B cell (primary cell): ENCODE measurements at places on chromosomes 7 and 10. TPM values are rescaled to one million over a fixed set of nuclear protein-coding genes. Genes with fewer than 3 reads are reported as not detected.

The SDK1 gene
- 0.66 and 2.0 TPM in 2 replicates for total RNA-seq

DNA sequence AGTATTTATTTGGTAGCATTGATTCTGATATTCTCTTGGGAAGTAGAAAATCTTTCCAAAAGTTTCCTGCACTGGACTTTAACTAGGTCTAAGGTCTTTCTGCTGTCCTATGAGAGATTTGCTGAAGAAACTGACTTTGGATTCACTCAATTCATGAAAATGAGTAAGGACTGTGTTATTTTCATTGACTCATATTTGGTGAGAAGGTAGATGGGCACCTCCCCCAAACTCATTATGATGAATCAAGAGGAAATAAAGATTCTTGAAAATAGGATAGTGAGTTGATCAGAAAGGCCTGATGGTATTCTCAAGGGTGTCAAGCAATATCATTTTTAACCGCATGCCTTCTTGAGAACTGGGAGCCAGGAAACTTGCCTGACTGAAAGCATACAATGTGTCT lies 110.3 kb downstream of the RNF133 start:
- H3K27me3 ChIP-seq = no peaks in the 10 kb centered on the region
- H3K4me3 ChIP-seq = no peak overlapping the region
- H3K4me1 ChIP-seq = no peaks in the 10 kb centered on the region
- no peaks in the 10 kb centered on the region for H3K36me3 ChIP-seq
- DNase-seq = no peak
- H3K27ac ChIP-seq = no peak overlapping the region

GRCh38 chr7:73356159-73356558 lies 28.2 kb downstream of the FKBP6 start:
- H3K27me3 ChIP-seq = peaks cover 11% of the 10 kb centered on the region
- no peak overlapping the region for H3K4me3 ChIP-seq
- no peaks in the 10 kb centered on the region for H3K36me3 ChIP-seq

DNA sequence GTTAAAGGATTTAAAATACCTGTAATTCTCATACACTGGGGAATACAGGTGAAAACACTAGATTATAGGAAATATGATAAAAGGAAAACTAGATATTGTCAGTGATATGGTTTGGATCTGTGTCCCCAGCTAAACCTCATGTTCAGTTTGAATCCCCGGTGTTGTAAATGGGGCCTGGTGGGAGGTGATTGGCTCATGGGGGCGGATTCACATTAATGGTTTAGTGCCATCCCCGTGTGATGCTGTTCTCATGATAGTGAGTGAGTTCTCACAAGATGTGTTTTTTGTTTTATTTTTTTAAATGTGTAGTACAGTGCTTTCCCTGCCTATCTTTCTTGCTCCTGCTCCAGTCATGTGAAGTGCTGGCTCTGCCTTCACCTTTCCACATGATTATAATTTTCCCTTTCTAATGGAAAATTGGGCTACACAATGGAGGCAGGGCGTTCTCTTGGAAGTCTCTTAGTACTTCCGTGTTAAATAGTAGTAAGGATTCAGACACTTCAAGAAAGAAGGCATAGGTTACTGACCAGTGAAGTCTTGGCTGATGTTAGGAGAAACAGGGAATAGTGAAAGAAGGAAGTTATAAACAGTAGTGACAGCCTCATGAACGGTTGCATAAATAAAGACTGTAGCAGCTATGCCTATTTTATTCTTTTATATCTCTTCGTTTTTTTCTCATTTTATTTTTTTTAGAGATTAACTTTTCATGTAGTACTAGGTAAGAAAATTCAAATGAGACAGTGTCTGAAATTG lies 386.4 kb downstream of the SUGCT start:
- no peak overlapping the region for H3K4me3 ChIP-seq
- H3K36me3 ChIP-seq = no peaks in the 10 kb centered on the region
- no peaks in the 10 kb centered on the region for H3K27me3 ChIP-seq
- no peaks in the 10 kb centered on the region for H3K4me1 ChIP-seq
- no peak overlapping the region for H3K27ac ChIP-seq
- no peak for DNase-seq

GRCh38 chr7:29754874-29755490 lies 51.3 kb upstream of the WIPF3 start:
- H3K4me3 ChIP-seq = no peak overlapping the region
- no peaks in the 10 kb centered on the region for H3K27me3 ChIP-seq
- H3K36me3 ChIP-seq = no peaks in the 10 kb centered on the region
